ENCODE measurements at places on chromosomes 12 and 14.

GRCh38 chr14:60274448-60274847 lies 25.4 kb downstream of the PPM1A start:
- no peak for DNase-seq

GRCh38 chr14:90654831-90655276 lies 161.4 kb downstream of the TTC7B start:
- no peak for DNase-seq

GRCh38 chr14:36508418-36509068 lies 11.5 kb downstream of the NKX2-1 start:
- DNase-seq: no peak

- DNase-seq: no peak
Observed at GRCh38 chr12:54016478-54016964, 7.7 kb downstream of the HOXC8 start.

- no peak for DNase-seq
Observed at GRCh38 chr12:106647793-106648514, 65.2 kb downstream of the RFX4 start.

- DNase-seq: no peak
Observed at GRCh38 chr12:115097416-115097815, 413.4 kb upstream of the TBX3 start.

- no peak for DNase-seq
Observed at GRCh38 chr12:104651811-104652210, 195.1 kb downstream of the CHST11 start.
